ENCODE measurements at places on chromosomes 5 and 9. TPM values are rescaled to one million over a fixed set of nuclear protein-coding genes. Genes with fewer than 3 reads are reported as not detected.

DNA sequence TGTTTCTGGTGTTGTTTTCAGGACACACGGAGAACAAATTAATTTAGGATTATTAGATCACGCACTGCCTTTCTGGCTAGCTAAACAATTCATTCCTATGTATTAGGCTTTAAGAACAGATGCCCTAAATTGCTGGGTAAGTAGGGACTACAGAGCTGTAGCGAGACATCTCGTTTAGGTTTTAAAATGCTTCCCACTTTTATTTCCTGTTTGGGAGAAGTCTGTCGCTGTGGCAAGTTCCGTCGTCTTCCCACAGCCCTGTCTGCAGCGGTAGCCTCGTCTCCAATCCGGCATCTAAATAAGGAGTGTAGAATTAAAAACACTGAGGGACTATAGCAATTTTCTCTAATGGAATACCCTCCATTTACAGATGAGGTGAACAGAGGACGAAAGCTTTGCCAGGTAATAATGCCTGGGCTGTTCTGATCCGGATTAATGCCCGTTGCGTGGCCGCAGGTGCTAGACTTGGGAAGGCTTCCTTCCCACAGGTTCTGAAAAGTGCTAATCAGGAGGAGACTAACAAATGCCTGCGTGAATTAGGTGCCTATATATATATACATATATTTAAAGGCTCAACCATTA is 1.3 kb upstream of the TRIM36 start:
- no peak for DNase-seq

GRCh38 chr9:88835038-88835466 is 156.2 kb upstream of the S1PR3 start:
- DNase-seq, result no peak

- DNase-seq, result no peak
These were observed 78.1 kb upstream of the DAP start for GRCh38 chr5:10839118-10839517.

GRCh38 chr5:143062379-143062778 is 292.2 kb downstream of the ARHGAP26 start:
- no peak for DNase-seq

DNA sequence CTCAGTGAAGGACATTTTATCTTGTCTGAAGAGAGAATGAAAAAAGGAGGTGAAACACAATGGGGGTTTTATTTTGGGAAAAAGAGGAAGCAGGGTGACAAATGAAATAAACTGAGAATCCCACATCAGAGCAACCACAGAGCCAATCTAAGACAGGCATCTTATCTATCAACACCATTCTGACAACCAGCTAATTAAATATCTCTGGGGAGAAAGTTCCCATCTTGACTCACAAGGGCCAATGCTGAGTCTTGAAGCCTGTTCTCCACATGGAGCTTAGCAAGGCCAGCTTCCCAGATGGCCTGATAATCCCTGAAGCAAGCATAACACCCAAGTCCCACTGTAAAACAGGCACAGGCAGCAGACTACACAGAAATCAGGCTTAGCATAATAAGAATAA is 30.4 kb downstream of the DPYSL3 start:
- DNase-seq, result no peak

- no peak for DNase-seq
These were observed 816.4 kb downstream of the SEMA5A start for GRCh38 chr5:8729437-8729836.

GRCh38 chr5:127928053-127928452 is 155.5 kb upstream of the SLC12A2 start:
- no peak for DNase-seq

DNA sequence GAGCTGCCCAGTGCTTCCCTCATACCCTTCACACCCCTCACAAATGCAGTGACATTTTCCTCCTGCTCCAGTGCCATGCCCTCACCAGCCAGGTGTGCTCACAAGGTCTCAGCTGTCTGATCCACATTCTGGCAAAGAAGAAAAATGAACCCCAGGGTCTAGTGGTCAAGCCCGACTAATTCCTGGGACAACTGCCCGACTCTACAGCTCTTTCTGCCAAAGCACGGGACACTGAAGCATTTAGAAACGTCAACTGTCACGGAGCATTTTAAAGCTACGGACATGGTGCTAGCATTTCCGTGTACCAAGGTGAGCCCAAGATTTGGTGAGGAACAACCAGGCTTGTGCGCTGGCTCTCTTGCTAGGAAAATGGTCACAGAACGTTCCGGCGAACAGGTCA is 56.8 kb upstream of the PHYKPL start:
- no peak for DNase-seq

DNA sequence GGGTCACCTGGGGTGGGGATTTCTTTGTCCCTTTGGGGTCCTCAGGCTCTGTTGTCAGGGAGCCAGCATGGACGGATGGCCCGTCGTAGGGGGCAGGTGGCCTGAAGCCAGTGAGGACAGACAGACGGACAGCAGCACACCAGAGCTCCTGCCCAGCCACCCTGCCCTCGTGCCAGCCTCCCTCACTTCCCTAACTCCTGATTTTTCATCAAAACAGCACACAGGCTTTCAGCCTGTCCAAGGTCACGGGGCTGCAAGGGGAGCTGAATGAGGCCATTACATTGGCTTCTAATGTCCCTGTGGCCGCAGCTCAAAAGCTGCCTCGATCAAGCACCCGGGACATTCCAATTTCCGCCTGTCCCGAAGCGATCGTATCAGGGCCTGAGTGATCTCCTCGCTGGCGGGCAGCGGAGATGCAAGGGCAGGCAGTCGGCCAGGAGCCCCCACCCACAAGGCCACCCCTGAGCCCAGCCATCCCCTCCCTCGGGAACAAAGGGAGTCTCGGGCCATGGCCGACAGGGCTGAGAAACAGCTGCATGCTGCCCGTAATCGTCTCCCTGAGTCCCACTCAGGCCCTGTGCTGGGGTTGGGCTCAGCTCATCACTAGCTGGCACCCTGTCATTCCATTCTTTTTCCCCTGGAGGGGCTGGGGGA is 50.5 kb upstream of the RNU6ATAC start:
- DNase-seq, result no peak

DNA sequence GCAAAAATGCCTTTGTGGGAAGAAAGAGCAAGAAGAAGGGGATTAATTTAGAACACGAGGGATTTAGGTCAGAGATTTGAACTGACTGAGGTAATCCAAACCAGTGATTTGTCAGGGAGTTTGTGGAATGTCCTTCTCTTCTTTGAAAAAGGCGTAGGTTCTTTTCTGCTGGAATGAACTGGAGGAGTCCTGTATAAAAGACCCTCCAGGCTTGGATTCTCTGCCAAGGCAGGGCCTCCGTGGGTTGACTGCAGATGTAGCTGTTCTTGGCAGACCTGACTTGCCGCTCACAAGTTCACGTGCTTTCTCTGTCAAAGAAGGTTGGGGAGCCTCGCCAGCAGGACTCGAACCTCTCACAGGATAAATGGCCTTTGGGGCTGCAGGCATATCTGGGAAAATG is 62.8 kb upstream of the STC2 start:
- DNase-seq, result no peak

PNPLA7 gene
- total RNA-seq, result 4.4 TPM

GRCh38 chr9:70020991-70021571 is 22.6 kb upstream of the MAMDC2 start:
- no peak for DNase-seq

- DNase-seq, result no peak
These were observed 3.1 kb downstream of the MRPS2 start for GRCh38 chr9:135503371-135504261.

DNA sequence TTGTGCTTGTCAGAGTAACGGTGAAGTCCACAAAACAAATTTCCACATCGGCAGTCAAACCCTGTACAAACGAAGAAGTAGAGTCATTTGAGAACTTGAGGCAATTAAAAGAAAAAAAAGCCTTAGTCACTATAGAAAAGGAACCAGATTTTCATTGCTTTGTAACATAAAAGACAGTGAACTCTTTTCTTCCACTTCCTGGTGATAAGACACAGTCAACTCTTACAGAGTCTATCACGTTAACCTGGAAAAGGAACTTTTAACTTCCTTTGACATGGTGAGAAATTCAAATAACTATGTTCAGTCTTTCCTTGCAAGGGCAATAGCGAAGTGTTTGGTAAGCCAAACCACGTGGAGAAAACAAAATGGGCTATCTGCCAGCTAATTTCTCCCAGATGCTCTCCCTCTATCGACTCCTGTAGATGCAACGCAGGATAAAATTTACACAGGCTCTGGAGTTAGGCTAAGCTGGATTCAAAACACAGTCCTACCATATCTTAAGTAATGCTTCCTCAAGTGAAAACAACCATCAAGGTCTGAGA is 8.9 kb downstream of the ZFAND5 start:
- DNase-seq, result no peak

NR4A3 gene
- 19.9 TPM for total RNA-seq

LIFR gene
- total RNA-seq, result 58.0 TPM

- no peak for DNase-seq
These were observed 1.7 kb downstream of the ABCA2 start for GRCh38 chr9:137026384-137026783.

DNA sequence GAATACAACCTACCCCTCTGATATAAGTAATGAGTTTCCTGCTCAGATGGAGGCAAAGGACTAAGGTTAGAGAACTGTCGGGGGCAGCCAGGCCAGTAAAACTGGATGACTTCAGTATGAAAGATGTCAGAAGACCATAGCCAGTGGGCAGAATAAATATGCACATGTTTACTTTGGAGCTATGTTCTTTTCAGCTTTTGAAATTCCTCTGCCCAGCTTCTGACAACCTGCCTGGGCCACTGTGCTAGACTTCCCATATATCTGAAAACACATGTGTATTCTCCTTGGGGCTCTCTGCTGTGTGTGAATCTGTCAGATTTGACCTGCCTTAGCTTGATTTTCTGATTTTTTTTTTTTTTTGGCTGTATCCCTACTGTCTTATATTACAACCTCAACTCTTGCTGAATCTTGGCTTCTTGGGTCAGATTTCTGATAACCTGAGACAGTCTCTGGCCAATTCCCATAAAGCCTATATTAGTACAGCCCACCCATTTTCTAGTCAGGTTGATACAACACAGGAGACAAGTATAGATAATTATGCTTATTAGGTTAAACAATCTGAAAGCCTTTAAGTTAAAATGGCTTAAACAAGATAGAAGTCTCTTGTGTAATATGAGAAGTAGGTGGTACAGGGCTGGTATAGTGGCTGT is 76.6 kb upstream of the PRLR start:
- DNase-seq, result no peak

UBE2QL1 gene
- total RNA-seq, result 10.8 TPM

OR1J2 gene
- total RNA-seq, result not detected

RNF130 gene
- total RNA-seq, result 51.3 TPM

DNA sequence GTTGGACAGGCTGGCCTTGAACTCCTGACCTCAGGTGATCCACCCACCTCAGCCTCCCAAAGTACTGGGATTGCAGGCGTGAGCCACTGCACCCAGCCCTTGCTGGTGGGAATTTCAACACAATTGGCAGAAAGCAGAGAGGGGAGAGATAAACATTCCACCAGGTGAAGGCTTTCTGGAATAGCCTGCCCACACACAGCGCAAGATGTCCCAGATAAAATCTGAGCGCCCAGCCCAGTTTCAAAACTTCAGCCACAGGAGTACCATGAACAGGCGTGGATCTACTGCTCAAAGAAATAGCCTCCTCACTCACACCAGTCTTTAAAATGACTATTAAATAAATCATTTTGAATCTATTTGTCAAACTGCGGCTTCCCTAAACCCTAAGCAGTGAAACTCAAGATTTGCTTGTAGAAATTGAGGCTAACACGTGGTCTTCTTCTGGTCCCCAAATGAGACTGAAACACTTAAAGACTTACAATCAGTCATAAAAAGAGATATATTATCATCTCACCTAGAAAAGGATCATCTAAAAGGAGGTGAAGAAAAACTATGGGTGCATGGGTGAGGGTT is 34.7 kb downstream of the CAPSL start:
- no peak for DNase-seq

ANKRD33B gene
- 1.2 TPM for total RNA-seq

DNA sequence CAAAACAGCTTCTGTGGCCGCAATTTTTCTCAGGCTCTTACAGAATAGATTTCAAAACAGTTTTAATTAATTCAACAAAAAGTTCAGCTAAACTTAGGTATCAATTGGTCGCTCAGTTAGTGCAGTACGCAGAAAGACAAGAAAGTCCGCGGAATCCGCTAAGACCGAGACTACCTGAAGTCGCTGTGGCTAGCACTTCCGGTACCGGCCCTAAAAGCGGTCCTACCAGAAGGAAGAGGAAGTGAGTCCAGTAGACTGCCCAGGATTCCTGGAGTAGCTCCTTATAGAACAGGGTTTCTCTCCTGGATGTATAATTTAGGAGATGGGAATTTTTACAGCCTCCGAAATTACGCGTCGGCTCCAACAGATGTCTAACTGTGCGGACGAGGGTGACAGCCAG is 16.6 kb upstream of the PCDHB2 start:
- no peak for DNase-seq

- DNase-seq, result no peak
These were observed 15.2 kb downstream of the ZCCHC9 start for GRCh38 chr5:81316571-81316970.

DNA sequence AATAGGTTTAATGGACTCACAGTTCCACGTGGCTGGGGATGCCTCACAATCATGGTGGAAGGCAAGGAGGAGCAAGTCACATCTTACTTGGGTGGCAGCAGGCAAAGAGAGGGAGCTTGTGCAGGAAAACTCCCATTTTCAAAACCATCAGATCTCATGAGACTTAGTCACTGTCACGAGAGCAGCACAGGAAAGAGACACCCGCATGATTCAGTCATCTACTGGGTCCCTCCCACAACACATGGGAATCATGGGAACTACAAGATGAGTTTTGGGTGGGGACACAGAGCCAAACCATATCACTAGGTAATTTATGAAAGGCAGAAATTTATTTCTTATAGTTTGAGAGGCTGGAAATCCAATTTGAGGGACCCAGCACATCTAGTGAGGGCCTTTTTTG is 40.0 kb downstream of the MTREX start:
- DNase-seq, result no peak

- DNase-seq, result no peak
These were observed 7.6 kb downstream of the OTULIN start for GRCh38 chr5:14672082-14672481.

ALDH1A1 gene
- total RNA-seq, result 24.0 TPM

PPP6C gene
- total RNA-seq, result 32.9 TPM

DNA sequence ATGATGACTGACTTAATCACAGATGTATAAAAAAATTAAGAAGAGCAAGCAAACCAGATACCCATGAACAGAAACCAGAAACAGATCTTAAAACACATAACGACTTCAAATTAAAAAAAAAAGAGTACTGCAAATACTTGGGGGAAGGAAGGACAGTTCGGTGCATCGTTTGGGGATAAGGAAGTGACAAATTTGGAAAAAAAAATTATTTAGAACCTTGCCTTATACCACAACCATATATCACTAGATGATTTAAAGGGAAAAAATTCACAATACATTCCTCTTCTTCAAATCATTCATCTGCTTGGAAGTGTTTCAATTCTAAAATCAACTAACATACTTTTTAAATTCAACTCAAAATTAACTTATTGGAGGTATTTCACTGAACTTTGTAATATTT is 1038.6 kb upstream of the DMAC1 start:
- no peak for DNase-seq

DNA sequence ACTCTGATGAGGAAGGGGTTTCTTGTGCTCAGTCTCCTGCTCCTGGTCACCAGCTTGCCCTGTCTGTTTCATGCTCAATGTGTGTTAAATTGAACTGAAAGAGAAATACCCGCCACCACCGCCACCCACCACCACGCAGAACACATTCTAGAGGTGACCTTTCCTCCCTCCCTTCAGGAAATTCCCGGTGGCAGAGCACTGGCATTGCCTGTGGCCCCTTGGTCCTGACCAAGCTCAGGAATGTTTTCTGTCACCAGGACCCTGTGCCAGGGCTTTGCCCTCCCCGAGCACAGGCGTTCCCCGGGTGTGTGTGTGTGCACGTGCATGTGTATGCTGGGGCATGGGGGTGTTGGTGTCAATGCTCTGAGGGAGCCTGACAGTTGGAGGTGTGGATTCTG is 10.2 kb upstream of the SLC25A51 start:
- DNase-seq, result no peak
